Bronchial epithelial cell (primary cell): ENCODE measurements at places on chromosomes 1 and 21. TPM values are rescaled to one million over a fixed set of nuclear protein-coding genes. Genes with fewer than 3 reads are reported as not detected.
A peak's percentile ranks its signal among the peaks of the same experiment; 100 is the strongest.

GRCh38 chr1:236465231-236465958 lies 58.4 kb upstream of the LGALS8 start:
- peak; percentile 80 for DNase-seq

- DNase-seq: peak; percentile 27
These were observed 45.5 kb upstream of the CXADR start for GRCh38 chr21:17467392-17467791.

DNA sequence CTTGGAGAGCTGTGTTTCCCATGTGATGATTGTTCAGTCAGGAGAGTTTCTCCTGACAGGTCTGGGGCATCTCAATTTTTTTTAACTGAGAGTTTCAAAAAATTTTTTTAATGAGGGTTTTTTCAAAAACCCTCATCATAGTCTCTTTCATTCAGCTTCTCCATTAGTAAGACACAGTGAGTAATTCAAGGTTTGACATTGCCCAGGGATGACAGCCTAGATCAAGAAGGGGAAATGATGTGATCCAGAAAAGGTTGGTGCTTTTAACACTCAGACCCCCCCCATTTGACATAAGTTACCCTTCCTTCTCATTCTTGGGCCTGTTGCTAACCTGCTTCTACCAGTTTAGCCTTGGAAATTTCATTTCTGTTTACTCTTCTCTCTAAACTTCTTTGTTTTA lies 189.4 kb upstream of the HOOK1 start:
- DNase-seq: no peak

GRCh38 chr21:29236201-29236600 lies 62.5 kb upstream of the BACH1 start:
- no peak for DNase-seq

GRCh38 chr1:240737298-240737697 lies 125.3 kb upstream of the GREM2 start:
- DNase-seq: no peak

DNA sequence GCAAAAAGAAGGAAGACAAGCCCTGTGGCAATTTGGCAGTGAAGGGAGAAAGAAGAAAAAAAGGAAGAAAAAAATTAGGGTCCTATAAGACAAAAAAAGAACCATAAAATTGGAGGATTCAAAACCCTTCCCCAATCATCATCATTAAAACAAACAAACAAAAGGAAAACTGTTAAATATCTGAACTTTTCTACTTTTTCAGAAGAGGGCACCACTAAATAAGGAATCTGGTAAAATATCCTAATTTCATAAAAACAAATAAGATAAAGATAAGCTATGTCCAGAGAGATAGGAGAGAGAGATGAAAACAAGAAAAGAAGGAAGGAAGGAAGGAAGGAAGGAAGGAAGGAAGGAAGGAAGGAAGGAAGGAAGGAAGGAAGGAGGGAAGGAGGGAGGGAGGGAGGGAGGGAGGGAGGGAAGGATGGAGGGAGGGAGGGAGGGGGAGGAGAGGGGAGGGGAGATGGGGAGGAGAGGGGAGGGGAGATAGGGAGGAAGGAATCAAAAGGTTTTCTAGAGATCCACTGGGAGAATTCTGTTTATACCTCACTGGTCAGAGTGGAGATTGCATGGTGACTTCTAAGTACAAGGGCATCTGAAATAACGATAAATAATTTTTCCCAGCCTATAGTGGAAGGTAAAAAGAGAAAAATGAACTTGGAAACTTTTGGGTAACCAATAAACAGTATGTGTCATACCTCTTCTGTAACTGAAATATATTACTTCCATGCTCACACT lies 10.4 kb upstream of the FMO2 start:
- no peak for DNase-seq

DNA sequence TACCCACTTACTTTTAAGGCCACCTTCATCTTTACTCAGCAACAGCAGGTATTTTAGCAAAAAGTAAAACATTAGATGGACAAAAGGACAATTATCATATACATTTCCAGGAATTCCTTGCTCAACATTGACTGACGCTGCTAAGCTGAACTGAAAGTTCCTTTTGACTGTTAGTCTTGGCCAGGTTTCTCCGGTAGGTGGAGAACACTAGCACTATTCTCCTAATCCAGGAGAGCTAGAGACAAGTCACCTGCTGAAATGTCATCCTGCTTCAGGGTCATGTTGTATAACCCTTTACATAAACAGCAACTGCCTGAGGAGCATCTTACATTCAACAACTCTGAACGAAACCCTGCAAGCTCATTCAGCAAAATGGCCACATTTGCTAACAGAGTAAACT lies 109.0 kb upstream of the ESRRG start:
- DNase-seq: no peak

The DIRAS3 gene
- under 0.01 and 0.13 TPM in 2 replicates for total RNA-seq

The CELA3A gene
- total RNA-seq: not detected in 2 replicates
